ENCODE measurements at places on chromosomes 1 and 21.

DNA sequence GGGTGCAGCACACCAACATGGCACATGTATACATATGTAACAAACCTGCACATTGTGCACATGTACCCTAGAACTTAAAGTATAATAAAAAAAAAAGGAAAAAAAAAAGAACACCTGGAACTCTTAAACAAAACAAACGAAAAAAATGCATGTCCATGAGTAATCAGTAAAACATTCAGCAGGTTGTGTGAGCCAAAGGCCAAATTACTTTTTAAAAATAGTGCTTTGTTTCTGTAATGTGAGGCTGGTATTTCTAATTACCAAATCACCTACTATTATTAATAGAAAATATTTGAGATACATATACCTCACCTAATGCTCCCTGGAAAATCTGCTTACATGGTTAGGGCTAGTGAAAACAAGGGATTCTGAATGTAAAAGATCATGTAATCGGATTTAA, 294.4 kb upstream of the NR5A2 start:
- DNase-seq: no peak

- DNase-seq: no peak
Observed at GRCh38 chr1:208643005-208643597, 398.9 kb upstream of the PLXNA2 start.

- no peak for DNase-seq
Observed at GRCh38 chr1:172870901-172871606, 179.7 kb downstream of the TNFSF18 start.

- DNase-seq: no peak
Observed at GRCh38 chr1:82086739-82087138, 286.0 kb downstream of the ADGRL2 start.

- no peak for DNase-seq
Observed at GRCh38 chr1:245802941-245803665, 648.3 kb downstream of the KIF26B start.

DNA sequence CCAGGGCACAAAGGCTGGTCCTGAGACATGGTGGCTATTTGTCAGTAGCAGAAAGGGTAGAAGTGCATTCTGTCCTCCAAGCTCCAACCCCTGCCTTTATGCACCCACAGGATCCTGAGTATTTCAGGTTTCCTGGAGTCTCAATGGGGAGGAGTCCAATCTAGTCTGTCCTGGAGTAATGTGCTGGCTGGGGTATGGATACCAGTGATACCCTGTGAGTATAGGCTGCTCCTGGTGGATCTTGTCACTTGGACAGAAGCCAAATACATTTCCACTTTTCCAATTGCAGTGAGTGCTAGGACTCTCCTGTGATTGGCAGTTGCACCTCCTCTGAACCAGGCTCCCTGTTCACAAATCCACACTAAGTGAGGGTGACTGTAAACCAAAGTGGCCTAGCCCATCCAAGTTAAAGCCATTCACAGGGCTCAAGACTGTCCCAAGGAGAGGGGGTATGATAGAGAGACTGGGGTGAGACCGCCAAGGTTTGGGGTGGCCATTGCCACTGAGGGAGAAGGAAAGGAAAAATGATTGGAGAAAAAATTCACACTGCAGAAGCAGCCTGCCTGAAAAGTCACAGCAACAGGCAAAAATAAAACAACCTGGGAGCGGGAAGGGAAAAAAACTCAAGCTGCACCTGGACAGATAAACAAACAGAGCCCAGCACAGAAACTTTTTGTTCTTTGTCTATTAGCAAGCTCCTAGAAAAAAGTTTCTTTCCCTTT, 163.4 kb upstream of the ETV3 start:
- no peak for DNase-seq

- DNase-seq: no peak
Observed at GRCh38 chr1:36912365-36912865, 121.9 kb downstream of the GRIK3 start.

GRCh38 chr1:31783846-31784245, 19.7 kb upstream of the ADGRB2 start:
- DNase-seq: no peak

DNA sequence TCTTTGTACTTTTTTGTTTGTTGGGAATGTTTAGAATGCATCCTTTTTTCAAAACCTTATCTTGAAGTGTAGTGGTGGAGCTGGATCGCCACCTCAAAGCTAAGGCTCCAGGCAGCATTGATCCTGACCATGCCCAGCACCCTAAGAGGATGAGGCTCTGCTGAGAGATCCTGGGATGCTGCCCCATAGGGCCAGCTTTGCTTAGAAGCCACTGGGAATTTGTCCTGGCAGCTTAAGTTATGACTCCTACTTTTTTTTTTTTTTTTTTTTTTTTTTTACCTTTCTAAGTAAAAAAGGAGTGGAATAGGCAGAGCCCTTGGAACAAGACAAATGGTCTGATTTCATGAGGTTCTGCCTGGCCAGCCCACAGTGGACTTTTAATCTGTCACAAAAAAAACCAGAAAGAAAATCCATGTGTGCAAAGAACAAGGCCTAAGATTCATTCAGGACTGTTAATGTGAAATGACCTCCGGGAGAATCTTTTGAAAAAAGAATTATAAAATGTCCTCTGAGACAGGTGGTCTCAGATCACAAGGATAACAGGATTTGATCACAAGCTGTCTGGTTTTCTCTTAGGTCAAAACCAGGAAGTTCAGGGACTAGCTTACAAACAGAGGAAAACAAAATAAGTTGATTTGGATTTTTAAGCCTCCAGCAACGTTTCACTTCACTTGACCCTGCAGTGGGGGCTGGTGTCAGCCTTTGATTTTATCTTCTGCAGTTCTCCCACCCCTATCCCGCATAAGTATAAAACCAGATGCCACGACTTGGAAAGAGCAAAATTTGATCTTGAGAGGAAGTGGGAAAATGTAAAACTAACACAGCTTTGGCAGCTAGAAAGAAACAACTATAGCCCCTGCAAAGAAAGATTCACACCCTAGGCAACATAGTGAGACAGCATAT, 25.9 kb upstream of the RAP1A start:
- no peak for DNase-seq

- no peak for DNase-seq
Observed at GRCh38 chr1:55916481-55916880, 662.9 kb downstream of the PLPP3 start.

GRCh38 chr1:225559326-225559725, 93.6 kb downstream of the ENAH start:
- DNase-seq: no peak

DNA sequence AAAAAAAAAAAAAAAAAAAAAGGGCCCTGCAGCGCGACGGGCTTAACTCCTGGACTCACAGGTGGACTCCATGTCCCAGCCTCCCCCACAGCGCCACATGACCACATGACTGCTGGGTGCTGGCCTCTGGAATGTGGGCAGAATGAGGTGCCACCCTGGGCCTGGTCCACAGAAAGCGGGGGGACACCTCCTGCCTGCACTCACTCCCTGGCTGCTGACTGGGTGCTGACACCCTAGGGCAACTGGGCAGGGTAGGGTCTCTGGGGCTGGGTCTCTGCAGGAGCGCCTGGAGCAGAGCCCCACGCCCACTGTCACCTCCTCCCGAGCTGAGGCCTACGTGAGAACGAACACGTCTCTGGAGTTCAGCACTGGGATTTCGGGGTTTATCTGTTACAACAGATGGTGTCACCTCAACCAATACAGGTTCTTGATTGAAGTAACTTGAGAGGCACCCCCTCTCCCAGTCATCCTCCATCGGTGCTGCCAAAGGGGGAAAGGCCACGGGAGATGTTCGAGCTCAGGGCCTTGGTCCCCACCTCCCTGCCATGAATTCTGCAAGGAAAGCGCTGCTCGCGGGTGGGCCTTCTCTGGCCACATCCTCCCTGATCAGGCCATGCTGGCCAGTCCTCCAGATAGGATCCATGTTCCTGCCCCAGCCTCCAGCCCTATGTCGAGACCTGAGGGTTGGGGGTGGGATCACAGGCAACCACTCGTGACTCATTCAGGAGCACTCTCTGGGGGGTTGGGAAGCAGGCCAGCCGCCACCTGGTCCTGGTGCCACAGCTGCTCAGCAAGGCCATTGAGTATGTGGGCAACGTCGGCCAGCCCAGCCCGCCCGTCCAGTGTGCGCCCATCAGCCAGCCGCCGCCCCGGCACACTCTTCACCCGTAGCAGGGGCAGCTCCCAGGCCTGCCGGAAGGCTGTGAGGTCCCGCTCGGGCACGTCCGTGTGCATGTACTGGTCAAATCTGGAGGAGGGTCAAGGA, 5.4 kb downstream of the CPLANE2 start:
- DNase-seq: no peak

DNA sequence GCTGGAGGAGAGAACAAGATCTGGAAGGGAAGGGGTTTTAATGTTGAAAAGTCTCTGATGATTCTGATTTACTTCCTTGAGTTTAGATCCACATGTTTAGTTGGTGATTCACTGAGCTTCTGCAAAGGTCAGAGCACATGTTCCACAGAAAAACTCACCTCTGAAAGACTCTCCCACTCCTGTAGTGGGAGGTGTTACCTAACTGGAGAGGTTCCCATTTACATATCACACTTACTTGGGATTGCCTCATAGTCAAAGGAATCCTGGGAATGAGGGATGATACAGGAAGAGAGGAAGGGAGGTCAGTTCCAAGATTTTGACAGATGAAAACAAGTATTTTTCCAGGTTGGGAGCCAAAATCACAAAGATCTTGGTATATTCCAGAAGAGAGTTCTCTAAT, 2.7 kb upstream of the NTNG1 start:
- no peak for DNase-seq

DNA sequence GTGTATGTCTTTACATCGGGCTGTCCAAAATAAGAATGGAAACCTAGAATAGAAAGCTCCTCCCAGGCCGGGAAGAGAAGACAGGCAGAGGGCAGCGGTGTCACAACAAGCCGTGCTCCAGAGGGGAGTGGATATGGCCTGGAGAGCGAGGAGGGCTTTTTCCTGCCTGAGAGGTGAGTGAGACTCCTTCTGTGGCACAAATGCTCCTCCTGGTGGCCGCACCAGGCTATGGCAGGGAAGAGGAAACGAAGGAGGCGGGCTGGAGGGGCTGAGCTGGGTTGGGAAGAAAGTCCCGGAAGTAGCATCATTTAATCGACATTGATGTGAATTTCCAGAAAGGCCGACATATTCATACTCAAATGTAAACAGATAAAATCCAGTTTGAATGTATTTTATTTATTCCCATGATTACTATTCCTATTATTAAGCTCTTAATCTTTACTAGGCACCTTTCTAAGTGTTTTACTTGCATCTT, 54.7 kb downstream of the MEF2D start:
- DNase-seq: peak; percentile 69

Data from NCI-H187 treated with DMSO at 0.1 percent for 48 hours (cell line).